Activated CD4-positive, alpha-beta T cell treated with anti-CD3 and anti-CD28 coated beads, Interleukin-2, amount 10 ng/mL, durations not matched to agents 7 days and 5 days (primary cell): ENCODE measurements at places on chromosomes 13 and 19.

GRCh38 chr19:27671876-27672275 lies 1541.1 kb downstream of the UQCRFS1 start:
- no peak for DNase-seq

DNA sequence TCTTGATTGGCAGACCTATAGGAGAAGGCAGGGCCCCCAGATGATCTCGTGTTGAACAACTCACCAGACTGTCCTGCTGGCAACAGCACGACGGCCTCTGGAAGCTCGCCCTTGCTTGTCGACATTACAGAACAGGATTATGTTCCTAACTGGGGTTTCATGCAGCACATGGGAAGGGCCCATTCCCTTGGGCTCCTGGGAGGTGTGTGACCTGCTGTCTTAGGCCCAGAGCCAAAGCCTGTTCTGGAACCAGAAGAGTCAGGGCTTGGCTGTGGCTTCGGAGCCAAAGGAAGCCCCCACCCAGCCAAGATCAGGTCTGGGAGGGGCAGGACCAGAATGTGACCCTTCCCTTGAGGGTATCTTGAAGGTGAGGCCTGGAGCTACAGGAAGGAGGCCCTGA lies 36.9 kb downstream of the RGCC start:
- DNase-seq: no peak

DNA sequence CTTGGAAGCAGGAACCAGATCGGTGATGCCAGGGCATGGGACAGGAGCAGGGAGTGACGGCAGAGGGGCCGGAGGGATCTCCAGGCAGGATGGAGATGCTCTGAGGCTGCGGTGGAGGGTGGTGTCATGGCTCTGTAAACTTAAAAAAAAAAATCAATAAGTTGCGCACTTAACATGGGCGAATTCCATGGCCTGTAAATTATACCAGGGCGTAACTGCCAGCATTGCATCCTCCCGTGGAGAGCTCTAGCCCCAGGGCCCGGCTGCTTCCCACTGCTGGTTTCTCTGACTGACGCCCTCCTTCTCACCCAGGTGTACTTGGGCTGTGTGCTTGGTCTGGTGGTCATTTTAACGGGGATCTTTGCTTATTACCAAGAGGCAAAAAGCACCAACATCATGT lies 8.7 kb downstream of the ATP12A start:
- DNase-seq: no peak

GRCh38 chr19:6233056-6233826 lies 46.5 kb downstream of the MLLT1 start:
- no peak for DNase-seq
